ENCODE measurements at places on chromosomes 5 and 9. TPM values are rescaled to one million over a fixed set of nuclear protein-coding genes. Genes with fewer than 3 reads are reported as not detected.

The SPOUT1 gene
- polyA plus RNA-seq: 21.0 TPM

The SHOC1 gene
- 0.04 TPM for polyA plus RNA-seq

The CD180 gene
- polyA plus RNA-seq: 0.54 TPM

The ELOVL7 gene
- polyA plus RNA-seq: 9.2 TPM

The DDX4 gene
- polyA plus RNA-seq: not detected

The LCN15 gene
- 38.5 TPM for polyA plus RNA-seq

The NTNG2 gene
- 0.21 TPM for polyA plus RNA-seq

The F2RL1 gene
- 38.0 TPM for polyA plus RNA-seq

The SYK gene
- polyA plus RNA-seq: 28.7 TPM

The CCDC180 gene
- not detected for polyA plus RNA-seq

The PCDHGA7 gene
- not detected for polyA plus RNA-seq

The LCN1 gene
- not detected for polyA plus RNA-seq

The ANKRD18A gene
- polyA plus RNA-seq: 0.27 TPM

The CCNO gene
- not detected for polyA plus RNA-seq

The PCDHGA6 gene
- 1.0 TPM for polyA plus RNA-seq

The PTPDC1 gene
- polyA plus RNA-seq: 1.7 TPM

The IL3 gene
- not detected for polyA plus RNA-seq

The NSG2 gene
- 1.7 TPM for polyA plus RNA-seq

The RELL2 gene
- 3.4 TPM for polyA plus RNA-seq

The RBM22 gene
- 34.7 TPM for polyA plus RNA-seq

The STKLD1 gene
- polyA plus RNA-seq: 0.79 TPM

The C5orf52 gene
- polyA plus RNA-seq: not detected

The TEK gene
- 0.22 TPM for polyA plus RNA-seq

The CDH6 gene
- polyA plus RNA-seq: 10.6 TPM

The SPINK7 gene
- not detected for polyA plus RNA-seq

The EIF4E1B gene
- not detected for polyA plus RNA-seq

The SLC36A3 gene
- not detected for polyA plus RNA-seq

The FRRS1L gene
- polyA plus RNA-seq: not detected

The NR2F1 gene
- 0.67 TPM for polyA plus RNA-seq

The EGFL7 gene
- polyA plus RNA-seq: 52.5 TPM

The SOHLH1 gene
- not detected for polyA plus RNA-seq

The UNC13B gene
- polyA plus RNA-seq: 11.6 TPM

The CER1 gene
- polyA plus RNA-seq: not detected

The FLT4 gene
- polyA plus RNA-seq: 5.8 TPM

The ARL14EPL gene
- polyA plus RNA-seq: not detected

The ZNF354B gene
- polyA plus RNA-seq: 7.0 TPM

The IFT74 gene
- 5.6 TPM for polyA plus RNA-seq
